Vagina (tissue), 2 donors: ENCODE measurements at places on chromosomes 13 and 19.

GRCh38 chr13:25069911-25070310, 26.0 kb upstream of the PABPC3 start:
- DNase-seq, result no peak

DNA sequence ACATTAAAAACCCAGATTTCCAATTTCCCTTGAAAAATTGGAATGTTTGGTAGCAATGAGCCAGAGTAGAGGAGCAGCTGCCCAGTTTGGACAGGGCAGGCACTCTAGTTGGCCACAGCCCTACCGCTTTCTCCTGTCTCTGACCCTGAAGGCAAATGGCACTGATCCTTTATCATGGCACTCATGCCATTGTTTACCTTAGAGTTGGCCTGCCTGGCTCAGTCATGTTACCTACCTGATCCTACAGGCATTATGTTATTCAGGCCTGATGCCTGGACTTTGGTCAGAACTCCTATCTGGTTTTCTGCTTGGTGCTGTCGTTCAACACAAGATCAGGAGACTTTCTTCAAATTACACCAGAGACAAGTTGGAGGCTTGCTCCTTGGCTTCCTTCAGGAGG, 24.9 kb upstream of the TDRD3 start:
- no peak for DNase-seq

DNA sequence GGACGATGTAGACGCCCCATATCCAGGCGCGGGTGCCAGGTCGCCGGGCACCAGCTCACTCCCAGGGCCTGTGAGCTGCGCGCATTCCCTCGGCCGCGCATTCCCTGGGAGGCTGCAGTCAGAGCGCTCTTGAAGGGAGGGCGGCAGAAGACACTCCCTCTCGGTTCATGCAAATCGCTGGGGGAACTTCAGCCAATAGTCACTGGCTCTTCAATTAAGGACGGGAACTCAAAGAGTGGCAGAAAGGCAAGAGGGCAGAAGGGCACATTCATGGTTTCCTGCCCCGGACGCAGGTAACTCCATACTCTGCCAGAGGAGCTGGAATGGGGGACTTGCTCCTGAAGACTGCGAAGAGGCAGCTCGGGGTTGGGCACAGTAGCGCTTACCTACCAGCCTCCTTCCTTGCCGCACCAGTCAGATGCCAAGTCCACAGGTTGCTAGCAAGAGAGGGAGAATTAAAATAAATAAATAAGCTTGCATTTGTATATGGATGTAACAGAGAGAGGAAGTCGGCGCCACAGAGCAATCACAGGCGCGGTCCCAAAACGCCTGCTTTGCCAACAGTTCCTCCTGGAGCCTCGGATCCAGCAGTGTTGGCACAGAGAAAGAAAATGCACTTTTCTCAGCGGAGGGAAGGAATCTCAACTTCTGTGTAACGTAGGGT, 459 bp downstream of the PCDH20 start:
- DNase-seq, result no peak

DNA sequence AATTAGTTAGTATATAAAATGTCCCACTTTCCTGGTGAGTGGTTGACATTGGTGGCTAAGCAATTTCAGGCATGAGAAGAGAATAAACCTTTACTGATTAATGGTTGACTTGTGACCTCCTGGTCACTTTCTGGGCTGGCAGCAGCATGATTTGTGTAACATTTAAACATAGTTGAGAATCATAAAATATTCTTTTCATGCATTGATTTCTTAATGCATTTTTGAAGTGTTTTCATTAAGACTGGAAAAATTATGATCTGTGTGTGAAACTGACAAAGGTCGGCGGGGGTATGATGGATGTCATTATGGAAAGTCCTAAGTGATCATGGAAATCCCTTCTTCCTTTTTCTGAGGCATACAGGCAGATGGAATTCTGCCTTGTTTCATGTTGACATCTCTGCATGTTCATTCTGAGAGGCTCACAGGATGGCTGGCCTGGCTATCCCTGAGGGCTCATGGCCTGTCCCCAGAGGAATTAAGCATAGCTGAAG, 98.7 kb upstream of the RNF113B start:
- no peak for DNase-seq

GRCh38 chr19:1486720-1487575, 3.2 kb downstream of the PCSK4 start:
- DNase-seq, result no peak

DNA sequence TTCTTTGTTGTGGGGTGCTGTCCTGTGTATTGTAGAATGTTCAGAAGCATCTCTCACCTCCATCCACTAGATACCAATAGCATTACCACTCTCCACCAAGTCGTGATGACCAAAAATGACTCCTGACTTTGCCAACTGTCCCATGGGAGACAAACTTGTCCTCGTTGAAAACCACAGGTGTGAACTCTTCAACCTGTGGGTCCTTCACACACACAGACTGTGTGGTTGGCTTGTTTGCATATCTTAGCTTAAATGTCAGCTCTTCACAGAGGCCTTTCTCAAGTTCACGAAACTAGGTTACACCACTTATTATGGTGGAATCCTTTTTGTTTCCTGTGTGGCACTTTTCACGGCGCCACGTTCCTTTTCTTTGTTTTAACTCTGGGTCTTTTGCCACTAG, 6.8 kb downstream of the GPC5 start:
- no peak for DNase-seq

DNA sequence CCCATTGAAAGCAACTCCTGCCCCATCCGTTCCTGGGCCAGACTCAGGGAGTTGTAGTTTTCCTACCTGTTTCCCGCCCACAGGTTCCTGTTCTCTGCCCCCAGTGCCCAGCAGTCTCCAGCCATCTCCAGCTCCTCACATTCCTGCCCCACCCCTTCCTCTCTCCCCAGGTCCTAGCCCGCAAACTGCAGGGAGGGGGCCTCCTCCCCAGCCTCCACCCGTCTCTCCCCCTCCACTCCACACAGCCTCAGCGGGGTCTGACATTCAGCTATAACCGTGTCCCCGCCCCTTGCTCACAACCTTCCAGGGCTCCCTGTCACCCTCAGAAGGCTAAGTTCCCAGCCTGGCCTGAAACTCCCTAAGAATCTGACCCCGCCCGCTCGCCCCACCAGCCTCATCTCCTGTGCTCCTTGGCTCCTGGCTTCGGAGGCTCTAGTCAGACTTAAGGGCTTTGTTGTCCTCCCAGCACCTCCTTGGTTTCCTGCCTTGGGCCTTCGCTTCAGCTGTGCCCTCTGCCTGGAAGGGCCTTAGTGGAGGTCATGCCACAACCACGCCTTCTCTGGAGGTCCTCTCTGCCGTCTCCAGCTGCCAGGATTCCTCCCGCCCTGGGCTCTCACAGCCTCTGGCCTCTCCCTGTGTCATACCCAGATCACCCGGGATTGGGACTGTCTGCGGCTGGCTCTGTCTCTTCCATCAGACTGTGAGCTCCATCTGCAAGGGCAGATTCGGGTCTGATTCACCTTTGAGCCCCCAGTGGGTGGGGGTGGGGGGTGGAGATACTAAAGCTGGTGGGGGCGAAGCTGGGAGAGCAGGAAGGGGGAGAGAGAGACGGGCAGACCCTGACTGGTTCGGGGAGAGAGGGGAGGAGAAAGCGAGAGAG, 5.1 kb upstream of the SPACA6 start:
- no peak for DNase-seq

GRCh38 chr13:46334035-46334822, 52.8 kb downstream of the RUBCNL start:
- DNase-seq, result no peak

DNA sequence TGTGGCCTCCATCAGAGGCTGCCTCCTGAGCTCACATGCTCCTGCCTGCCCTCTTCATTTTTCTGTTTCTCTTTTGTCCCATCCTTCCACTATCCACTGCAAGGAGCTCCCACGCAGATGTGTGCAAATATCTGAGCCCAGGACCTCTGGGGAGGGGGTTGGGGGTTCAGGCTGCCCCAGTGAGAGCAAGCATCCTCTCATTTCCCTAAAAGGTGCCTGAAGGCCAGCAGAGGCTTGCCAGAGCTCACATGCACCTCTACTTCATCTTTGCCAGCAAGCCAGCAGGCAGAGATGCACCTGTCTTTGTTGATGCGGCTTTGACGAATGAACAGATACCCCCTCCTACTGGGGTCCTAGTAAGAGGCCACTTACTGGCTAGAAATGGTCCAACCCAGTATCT, 128.8 kb downstream of the FGF9 start:
- DNase-seq, result no peak

GRCh38 chr13:26864576-26864975, 104.0 kb upstream of the GPR12 start:
- DNase-seq, result no peak

DNA sequence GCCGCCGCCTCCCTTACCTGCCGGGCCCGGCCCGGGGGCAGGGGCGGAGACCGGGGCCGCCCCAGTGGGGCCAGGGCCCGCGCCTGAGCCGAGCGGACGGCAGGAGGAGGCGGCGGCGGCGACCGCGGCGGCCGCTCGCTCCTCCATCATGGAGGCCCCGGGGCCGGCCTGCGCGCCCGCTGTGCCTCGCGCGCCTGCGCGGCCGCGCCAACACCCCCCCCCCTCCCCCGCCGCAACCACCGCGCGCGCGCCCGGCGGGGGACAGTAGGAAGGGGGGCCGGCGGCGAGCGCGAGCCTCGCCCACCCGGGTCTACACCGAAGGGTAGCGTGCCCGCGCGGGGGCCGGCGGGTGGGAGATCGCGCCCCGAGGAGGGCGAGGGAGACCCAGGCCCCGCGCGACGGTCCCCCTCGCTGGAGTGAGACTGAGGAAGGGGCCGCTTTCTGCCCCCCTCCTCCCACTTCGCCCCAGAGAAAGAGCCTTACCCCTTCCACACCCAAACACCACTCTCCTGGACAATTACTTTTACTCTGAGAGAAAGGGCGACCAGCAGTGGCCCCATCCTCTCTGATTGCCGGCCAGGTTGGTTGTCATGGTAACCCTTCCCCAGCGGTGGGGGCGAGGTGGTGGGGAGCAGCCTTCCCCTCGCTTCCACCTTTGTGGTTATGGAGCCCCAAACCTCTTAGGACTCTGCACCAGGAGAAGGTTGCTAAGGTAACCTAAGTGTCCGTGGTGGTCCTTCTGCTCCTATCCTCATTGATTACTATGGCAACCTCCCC, at the start of gene STRN4:
TSS of gene STRN4 (minus strand) at position 170 of the 777 bp plus-strand sequence. CDS start at position 150, 20 bp downstream.
- no peak for DNase-seq

GRCh38 chr13:41465241-41465847, 8.0 kb downstream of the RGCC start:
- DNase-seq, result no peak

DNA sequence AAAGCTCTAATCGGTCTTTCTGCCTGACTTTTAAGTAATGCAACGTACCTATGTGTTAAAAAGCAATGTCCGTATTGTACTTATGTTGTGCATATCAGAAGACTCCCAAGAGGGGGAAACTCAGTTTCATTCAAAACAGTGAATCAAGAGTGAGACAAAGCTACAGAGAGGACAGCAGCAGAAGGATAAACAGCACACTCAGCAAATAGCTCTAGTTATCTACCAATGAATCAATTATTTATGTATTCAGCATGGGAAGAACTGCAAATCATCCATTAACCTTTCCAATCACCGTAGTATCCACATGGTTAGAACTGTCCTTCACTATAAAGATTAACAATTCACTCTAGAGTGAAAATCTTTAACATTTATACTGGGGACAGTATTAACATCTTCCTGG, 36.7 kb upstream of the SOHLH2 start:
- DNase-seq, result no peak

- DNase-seq, result no peak
These were observed 21.5 kb downstream of the EBPL start for GRCh38 chr13:49669735-49670309.

GRCh38 chr13:25085125-25085742, 10.7 kb upstream of the PABPC3 start:
- no peak for DNase-seq

DNA sequence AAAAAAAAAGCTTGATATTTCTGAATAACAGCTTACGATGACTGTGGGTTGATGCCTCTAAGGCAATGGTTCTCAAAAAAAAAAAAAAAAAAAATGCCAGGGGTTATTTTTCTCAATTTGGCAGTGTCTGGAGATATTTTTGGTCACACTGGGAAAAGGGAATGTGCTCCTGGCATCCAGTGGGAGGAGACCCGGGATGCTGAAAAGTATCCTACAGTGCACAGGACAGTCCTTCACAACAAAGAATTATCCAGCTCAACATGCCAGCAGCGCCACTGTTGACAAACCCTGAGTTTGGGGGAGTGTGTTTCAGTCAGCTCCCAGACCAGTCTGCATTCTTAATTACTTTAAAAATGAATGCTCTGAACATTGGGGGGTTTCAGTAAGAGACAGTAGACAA, 54.5 kb downstream of the FLT3 start:
- DNase-seq, result no peak

DNA sequence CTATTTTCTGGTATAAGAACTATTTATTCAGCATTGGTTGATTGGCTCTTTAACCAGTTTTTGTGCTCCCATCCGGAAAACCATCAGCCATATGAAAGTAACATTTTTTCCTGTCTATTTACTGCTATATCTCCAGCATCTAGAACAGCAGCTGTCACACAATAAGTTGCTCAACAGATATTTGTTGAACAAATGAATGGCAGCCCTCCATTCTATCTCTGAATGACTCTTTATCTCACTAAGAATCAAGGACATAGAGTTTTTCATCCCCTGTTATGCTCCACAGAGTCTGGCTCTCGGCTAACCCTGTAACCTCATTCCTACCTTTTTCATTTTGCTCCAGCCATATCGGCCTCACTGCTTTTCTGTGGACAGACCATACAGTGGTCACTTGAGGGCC, 145.5 kb downstream of the SLITRK6 start:
- no peak for DNase-seq

DNA sequence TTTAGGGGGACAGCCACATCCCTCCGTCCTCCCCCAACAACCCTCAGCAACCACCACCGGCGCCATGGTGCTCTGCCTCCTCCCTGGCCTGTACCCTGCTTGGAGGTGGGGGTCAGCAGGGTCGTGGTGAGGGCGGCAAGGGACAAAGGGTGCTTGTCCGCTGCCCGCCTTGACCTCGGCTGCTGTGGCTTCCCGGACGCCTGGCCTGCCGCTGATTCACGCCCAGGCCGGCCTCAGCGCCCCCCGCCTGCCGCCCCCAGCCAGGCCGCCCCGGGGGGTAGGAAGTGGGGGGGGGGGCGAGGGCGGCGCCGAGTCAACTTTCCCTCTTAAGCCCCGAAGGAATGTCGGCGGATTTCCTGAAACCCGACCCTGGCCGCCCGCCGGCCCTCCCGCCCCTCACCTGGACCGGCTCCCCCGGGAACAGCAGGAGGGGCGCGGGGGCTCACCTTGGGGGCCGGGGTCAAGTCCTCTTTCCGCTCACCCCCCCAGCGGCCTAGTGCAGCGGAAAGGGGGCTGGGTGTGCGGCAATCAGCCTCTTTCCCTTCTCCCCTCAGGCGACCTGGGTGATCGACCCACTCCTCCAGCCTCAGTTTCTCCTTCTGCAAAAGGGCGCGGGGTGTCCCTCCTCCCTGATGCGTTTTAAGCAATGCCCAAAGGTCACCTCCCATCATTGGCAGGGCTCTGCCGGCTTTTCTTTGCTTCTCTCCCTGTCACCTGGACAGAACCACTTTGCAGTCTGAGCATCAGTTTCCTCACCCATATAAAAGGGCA, 1.9 kb upstream of the TMEM59L start:
- no peak for DNase-seq

GRCh38 chr13:35722458-35723052, 246.1 kb upstream of the MAB21L1 start:
- DNase-seq, result no peak
